K562 (cell line): ENCODE measurements at places on chromosomes 11 and 22. TPM values are rescaled to one million over a fixed set of nuclear protein-coding genes. Genes with fewer than 3 reads are reported as not detected.

GRCh38 chr11:30495437-30495836 is 90.7 kb downstream of the MPPED2 start:
- no peak overlapping the region for H3K4me3 ChIP-seq
- no peaks in the 10 kb centered on the region for H3K36me3 ChIP-seq
- no peak overlapping the region for H3K27ac ChIP-seq

- no peak overlapping the region for H3K4me3 ChIP-seq
- H3K36me3 ChIP-seq: no peaks in the 10 kb centered on the region
- no peak for DNase-seq
- H3K4me1 ChIP-seq: no peaks in the 10 kb centered on the region
- peaks cover 41% of the 10 kb centered on the region for H3K27me3 ChIP-seq
- H3K27ac ChIP-seq: no peak overlapping the region
These were observed 68.1 kb downstream of the GRIK4 start for GRCh38 chr11:120579611-120580031.

GRCh38 chr11:80034801-80035200 is 594.0 kb upstream of the TENM4 start:
- no peaks in the 10 kb centered on the region for H3K27me3 ChIP-seq
- DNase-seq: no peak
- no peaks in the 10 kb centered on the region for H3K36me3 ChIP-seq
- no peaks in the 10 kb centered on the region for H3K4me1 ChIP-seq
- H3K4me3 ChIP-seq: no peak overlapping the region

DNA sequence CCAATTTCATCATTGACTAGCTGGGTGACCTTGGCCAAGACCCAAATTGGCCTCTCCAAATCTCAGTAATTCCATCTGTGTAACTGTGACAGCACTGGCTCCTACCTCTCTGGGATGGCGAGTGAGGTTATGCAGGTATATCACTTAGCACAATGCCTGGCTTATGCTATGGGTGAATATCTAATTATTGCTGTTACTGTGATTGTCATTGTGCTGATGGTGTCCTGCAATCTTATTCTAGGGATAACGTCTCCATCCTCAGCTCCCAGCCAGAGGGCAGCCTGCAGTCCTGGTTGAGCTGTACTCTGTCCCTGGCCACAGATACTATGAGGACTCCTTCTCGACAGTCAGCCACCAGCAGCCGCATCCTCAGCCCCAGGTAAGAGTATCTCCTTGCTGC is 164.8 kb upstream of the SEZ6L start:
- H3K27ac ChIP-seq: no peak overlapping the region
- H3K4me3 ChIP-seq: no peak overlapping the region
- no peaks in the 10 kb centered on the region for H3K4me1 ChIP-seq
- DNase-seq: no peak

DNA sequence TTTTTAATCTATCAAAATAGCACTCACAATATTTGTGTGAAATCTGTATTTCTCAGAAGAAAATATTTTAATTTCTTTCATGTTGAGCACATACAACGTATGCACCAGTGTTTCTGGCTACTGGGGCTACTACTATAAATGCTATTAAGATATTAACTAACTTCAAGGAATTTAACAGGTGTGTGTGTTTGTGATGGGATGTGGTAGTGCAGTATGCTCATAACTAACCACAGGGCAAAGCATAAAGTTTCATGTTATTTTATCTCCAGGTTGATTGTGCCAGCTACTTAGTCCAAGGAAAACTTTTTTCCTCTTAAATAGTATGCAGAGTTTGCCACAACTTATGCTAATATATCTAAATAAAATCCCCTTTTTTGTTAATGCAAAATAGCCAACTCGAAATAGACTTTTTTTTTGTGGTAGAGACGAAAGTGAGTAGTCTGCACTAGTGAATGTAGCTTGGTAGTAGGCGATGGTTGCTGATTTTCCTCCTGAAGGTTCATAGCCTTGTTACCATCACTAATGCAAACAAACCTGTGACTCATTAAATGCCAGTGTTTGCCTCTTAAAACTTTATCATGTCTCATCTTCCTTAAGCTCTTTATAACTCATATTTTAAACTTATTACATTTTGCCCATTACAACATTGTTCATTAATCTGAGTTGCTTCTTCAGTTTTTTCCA is 565.5 kb upstream of the ANO3 start:
- no peak for DNase-seq
- no peaks in the 10 kb centered on the region for H3K36me3 ChIP-seq
- H3K27ac ChIP-seq: no peak overlapping the region
- H3K4me3 ChIP-seq: no peak overlapping the region
- no peaks in the 10 kb centered on the region for H3K27me3 ChIP-seq
- no peaks in the 10 kb centered on the region for H3K4me1 ChIP-seq

UBQLNL gene
- 0.09 and 0.20 TPM in 2 replicates for total RNA-seq
